ENCODE measurements at places on chromosomes 6 and 20.

- no peak for DNase-seq
Measured at GRCh38 chr6:39328066-39328465, 5.6 kb upstream of the KCNK16 start.

- DNase-seq: peak; percentile 74
Measured at GRCh38 chr20:63775096-63775978, 35.8 kb downstream of the SLC2A4RG start.

GRCh38 chr20:11267131-11267761 is 593.4 kb upstream of the JAG1 start:
- DNase-seq: no peak

DNA sequence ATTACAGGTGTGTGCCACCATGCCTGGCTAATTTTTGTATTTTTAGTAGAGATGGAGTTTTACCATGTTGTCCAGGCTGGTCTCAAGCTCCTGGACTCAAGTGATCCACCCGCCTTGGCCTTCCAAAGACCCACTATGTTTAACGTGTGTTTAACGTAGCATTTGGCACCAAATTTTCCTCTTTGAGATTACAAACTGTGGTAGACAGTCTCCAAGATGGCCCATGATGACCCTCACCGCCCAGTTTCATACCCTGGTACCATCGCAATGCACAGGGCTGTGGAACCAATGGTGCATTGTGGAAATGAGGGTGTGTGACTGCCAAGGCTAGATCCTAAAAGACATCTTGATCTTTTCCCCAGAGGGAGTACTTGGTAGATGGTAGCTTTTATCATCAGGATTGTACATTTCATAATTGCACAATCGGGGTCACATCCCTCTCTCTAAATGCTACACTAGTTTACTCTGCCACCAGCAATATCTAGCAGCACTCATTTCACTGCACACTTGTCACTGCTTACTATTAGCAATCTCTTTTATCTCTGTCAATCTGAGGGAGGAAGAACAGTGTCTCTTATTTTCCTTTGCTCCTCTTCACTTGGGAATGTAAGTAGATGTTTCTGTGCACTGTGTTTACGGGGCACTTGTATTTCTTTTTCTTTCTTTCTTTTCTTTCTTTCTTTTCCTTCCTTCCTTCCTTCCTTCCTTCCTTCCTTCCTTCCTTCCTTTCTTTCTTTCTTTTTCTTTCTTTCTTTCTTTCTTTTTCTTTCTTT is 96.9 kb downstream of the NOL4L start:
- no peak for DNase-seq

- DNase-seq: no peak
Measured at GRCh38 chr20:59730722-59731121, 126.4 kb downstream of the PHACTR3 start.

DNA sequence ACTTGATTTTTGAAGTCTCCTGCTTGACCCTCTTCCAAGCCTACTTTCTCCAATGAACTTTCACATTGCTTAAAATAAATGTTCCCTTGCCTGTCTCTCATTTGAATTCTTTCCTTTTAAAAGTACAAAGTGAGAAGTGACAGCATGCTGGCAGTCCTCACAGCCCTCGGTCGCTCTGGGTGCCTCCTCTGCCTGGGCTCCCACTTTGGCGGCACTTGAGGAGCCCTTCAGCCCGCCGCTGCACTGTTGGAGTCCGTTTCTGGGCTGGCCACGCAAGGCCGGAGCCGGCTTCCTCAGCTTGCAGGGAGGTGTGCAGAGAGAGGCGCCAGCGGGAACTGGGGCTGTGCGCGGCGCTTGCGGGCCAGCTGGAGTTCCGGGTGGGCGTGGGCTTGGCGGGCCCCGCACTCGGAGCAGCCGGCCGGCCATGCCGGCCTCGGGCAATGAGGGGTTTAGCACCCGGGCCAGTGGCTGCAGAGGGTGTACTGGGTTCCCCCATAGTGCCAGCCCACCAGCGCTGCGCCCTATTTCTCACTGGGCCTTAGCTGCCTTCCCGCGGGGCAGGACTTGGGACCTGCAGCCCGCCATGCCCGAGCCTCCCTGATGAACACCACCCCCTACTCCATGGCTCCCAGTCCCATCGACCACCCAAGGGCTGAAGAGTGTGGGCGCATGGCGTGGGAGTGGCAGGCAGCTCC is 31.9 kb downstream of the SERPINB6 start:
- peak; percentile 62 for DNase-seq

DNA sequence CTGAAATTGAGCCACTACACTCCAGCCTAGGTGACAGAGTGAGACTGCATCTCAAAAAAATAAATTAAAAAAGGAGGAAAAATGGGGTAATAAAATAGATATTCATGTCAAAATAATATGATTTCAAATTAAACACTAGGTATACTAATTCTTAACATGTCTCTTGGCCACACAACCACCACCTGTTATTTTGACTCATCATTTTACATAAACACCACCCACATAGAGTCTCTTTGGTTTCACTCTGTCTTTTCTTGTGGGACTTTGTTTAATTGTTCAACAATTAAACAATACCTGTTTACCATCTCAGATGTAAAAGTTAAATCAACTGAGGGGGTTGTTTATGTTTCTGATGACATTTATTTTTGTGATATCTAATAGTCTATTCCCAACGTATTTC is 476.8 kb upstream of the ADGRB3 start:
- DNase-seq: no peak

DNA sequence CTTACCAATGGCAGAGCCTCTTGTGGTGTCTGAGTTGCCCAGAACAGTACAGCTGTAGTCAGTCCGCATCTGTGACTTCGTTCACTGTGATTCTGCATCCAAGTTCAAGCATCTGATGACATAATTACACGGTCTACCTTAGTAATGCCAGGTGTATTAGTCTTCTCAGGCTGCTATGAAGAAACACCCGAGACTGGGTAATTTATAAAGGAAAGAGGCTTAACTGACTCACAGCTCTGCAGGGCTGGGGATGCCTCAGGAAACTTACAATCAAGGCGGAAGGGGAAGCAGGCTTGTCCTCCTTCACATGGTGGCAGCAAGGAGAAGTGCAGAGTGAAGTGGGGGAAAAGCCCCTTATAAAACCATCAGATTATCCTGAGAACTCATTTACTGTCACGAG is 163.9 kb upstream of the SULF2 start:
- DNase-seq: no peak

DNA sequence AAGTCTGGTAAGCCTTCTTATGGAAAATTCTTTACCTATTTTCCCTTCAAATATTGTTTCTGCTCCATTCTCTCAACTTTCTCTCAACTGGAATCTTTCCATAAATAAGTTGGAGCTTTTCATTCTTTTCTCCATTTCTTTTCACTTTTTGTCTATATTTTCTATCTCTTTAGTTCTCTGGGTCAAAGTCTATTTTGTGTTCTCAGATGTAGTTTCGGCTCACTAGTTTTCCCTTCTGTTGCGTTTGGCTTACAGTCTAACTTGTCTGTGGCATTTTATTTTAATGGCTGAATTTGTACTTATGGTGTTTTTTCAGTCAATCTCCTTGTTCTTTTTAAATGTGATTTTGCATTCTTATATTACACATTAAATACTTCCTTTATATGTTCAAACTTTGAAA is 14.1 kb upstream of the SLC22A2 start:
- no peak for DNase-seq

DNA sequence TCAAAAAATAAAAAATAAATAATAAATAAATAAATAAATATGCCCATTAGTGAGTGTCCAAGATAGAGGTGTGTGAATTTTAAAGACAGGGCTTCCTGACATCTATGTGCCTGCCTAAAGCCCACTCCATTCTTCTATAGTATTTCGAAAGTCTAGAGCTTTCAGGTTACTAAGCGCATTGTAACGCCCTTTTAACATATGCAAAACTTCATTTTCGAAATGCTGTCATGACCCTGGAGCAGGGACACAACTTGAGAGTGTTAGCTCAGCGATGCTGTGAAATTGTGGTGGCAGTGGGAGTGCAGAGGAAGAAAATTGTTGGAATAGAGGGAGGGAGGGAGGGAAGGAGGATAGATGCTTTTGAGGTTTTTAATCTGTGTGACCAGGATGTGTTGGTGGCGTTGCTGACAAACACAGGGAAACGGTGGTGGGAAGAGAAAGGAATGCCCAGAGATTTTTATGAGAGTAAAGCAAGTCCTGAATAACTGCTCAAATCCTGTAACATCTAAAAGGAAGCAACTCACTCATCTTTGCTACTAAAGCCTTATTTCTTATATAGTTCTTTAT is 169.3 kb downstream of the ARID1B start:
- no peak for DNase-seq

DNA sequence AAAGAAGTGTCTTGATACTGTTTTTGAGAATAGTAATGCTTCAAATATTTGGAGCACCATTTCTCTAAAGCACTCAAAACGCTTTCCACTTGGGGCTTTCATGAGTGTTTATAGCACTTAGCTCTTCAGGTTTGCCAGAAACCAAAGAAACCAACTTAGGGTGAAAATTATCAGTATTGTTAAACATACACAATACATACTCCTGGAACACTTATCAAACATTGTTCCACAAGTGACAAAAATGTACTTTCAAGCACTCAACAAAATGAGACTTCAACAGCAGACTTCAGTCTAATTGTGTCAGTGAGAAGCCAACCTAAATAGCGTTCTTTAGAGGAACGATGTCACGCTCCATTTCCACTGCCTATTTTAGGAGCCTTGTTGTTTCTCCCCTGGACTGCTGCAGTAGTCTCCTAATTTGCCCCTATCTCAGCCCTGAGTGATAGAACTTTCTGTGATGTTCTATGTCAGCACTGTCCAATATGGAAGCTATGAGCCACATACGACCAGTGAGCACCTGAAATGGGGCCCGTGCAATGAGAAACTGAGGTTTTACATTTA is 461.3 kb downstream of the KIF16B start:
- no peak for DNase-seq

DNA sequence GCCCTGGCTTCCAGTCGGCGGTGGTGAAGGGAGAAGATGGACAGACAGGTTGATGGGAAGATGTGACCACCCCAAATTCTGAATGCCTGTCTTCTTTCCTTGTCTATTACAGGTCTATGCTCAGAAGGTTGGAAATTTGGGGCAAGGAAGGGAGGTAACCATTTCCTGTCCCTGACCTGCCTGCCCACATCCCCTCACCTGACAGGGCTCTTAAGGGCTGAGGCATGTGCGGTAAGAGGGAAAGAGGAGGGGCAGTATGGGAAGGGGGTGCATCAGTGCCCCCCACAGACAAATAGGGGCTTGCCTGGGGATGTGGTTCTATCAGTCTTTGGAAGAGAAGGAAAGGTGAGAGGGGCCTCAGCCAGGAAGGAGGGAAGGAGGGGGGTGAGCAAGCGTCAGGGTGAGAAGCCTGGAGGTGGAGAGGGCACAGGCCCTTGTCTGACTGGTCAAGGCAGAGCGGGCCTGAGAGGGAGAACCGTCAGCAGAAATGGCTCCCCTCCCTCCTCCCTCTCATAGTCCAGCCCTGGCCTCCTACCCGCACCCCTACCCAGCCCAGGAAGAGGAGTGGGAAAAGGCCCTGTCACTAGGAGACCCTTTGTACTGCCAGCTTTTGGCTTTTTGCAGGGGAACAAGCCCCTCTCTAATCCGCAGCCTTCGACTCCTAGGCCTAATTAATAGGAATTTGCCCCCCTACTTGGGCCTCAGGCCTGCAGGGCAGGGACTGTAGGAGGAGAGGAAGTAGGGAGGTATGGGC is 104.4 kb upstream of the FOXP4 start:
- no peak for DNase-seq

- DNase-seq: no peak
Measured at GRCh38 chr20:4880051-4880450, 121.3 kb downstream of the SLC23A2 start.

GRCh38 chr6:165718491-165718891 is 55.5 kb upstream of the PDE10A start:
- no peak for DNase-seq

DNA sequence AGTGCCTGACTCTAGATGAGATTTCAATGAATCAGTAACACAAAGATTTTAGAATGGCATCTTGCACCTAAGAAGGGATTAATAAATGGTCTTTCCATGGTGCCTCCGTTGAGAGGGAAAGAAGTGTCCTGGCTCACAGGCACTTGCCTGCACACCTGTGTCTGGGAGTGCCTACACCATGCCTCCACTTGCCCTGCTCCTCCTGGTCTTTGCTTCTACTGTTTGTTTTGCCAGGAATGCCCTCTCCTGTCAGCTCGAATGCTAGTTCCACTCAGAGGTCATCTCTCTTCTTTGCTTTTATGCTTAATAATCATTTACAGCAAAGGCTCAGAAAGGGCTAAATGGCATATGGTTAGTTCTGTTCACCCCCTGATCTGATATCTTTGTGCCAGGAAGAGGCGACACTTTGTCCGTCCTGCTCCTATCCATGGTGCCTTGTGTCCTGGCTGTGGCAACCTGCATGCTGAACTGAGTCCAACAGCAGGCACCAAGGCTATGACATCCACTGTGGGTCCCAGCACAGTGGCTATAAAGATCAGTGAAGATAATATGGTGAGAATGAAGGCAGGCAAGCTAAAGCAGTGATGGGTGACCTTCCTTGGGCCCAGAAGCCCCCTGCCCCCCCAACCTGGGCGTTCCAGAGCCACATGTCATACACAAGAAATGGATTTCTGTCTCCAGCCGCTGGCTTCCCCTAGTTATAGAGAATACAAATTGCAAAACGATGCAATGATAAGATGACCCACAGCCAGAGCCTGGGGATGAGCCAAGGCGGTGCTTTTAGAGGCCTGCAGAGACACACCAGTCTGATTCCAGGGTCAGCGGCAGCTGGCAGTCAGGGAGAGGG is 1.4 kb downstream of the C6orf132 start:
- DNase-seq: no peak

DNA sequence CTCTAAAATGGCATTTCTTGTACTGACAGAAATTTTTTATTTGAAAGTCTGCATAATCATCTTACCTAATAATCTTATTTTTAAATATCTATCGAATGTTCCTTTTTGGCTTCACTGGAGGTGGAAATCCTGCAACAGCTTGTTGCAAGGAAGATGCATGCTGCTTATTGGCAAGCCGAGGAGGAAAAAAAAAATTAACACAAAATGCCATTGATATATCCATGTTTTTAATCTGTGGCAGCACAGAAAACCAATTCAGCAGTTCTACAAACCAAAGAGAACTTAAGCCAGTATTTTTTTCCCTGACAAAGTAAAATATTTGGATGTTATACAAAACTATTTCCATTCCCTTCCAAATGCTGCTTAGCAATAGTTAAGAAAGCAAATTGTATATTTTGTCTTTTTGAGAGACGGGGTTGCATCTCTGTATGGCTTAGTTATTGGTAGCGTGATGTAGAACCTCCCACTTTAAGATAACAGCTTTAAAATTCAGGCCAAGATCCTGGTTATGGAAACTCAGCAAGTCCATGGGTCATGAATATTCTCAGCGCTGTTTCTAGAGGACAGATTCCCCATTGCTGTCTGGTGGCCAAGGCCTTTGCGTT is 231.4 kb downstream of the TMEM242 start:
- no peak for DNase-seq

GRCh38 chr6:157240059-157240959 is 83.0 kb downstream of the TMEM242 start:
- no peak for DNase-seq

DNA sequence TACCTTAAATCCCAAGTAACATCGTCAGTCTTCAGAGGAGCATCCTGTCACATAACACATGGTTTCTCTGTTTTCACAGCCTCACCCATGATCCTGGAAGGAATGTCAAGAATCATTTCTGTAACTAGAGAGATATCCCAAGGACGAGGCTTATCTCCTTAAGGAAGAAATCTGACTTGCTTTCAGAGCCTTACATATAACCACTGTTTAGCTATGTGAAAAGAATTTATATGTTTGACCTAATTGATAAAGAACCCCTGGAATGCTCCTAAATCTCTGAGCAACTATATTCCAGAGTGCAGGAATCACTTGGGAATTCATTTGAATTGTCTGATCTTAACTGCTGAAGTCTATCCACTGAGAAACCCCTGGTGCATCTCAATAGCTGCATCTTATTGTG is 243.1 kb downstream of the ALDH8A1 start:
- DNase-seq: no peak

- no peak for DNase-seq
Measured at GRCh38 chr6:168528474-168529095, 87.6 kb downstream of the SMOC2 start.
